Panc1 (cell line): ENCODE measurements at places on chromosomes 6 and 20.
A peak's percentile ranks its signal among the peaks of the same experiment; 100 is the strongest.

- DNase-seq: no peak
These were observed 107.4 kb upstream of the GRIK2 start for GRCh38 chr6:101286146-101286545.

- DNase-seq: no peak
These were observed 34.7 kb downstream of the SLC2A4RG start for GRCh38 chr20:63774306-63774705.

DNA sequence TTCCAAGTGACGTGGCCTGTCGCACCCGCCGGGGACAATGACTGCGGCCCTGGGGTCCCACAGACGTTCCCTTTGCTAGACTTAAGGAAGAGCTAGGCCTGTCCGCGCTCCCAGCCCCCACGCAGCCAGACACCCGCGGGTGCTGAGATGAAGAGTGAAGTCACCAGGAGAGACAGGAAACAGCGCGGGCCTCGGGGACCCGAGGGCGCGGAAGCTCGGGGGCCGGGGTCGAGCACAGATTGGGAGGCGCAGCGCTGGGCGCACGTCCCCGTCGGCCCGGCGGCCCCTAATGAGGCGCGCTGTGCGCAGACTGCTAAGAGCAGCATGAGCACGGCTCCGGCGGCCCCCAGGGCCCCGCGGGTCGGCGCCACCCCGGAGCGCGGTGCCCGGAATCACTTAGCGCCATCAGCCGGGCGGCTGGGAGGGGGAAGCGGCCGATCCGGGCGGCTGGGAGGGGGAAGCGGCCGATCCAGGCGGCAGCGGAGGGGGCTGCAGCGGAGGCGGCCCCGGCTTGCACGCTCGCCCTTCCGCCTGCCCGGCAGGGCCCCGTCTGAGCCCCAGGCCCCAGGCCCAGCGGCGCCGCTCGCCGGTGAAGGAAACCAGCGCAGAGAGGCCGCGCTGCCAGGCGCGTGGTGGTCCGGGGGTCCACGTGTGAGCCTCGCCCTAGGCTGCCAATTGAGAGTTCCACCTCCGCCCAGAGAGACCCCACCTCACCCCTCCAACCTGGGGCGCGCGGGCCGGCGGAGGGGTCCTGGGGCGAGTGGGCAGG is 8.3 kb upstream of the AVP start:
- no peak for DNase-seq

- no peak for DNase-seq
These were observed 28.7 kb downstream of the KAT14 start for GRCh38 chr20:18166241-18166881.

GRCh38 chr6:164069350-164069990 is 655.0 kb downstream of the QKI start:
- no peak for DNase-seq

GRCh38 chr20:63900413-63900812 is 5.5 kb downstream of the DNAJC5 start:
- DNase-seq: no peak

- no peak for DNase-seq
These were observed 66.9 kb downstream of the DLL1 start for GRCh38 chr6:170223718-170224693.

GRCh38 chr20:40655451-40655850 is 33.6 kb downstream of the MAFB start:
- DNase-seq: no peak

DNA sequence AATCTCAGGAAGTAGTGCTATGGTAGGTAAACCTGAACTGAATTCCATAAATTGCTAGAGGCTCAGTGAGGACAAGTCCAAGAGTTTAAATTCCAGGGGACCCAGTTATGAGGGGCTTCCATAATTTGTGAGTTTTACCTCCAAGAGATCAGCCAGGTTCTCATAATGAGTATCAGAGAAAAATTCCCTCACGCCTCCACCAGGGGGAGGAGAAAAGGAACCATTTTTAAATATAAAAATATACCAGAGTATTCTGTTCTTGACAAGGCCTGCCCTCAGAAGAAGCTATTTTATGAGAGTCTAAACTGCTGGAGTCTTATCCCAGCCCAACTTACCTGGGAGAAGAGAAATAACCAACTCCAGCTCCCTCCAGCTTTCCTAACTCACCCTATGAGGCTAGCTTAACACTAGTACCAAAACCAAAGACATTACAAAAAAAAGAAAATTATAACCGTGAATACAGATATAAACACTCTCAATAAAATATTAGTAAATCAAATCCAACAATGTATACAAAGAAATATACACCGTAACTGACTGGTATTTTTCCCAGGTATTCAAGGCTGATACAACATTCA is 158.7 kb downstream of the TFAP2A start:
- DNase-seq: no peak

GRCh38 chr6:134358320-134358719 is 40.4 kb upstream of the SGK1 start:
- no peak for DNase-seq

DNA sequence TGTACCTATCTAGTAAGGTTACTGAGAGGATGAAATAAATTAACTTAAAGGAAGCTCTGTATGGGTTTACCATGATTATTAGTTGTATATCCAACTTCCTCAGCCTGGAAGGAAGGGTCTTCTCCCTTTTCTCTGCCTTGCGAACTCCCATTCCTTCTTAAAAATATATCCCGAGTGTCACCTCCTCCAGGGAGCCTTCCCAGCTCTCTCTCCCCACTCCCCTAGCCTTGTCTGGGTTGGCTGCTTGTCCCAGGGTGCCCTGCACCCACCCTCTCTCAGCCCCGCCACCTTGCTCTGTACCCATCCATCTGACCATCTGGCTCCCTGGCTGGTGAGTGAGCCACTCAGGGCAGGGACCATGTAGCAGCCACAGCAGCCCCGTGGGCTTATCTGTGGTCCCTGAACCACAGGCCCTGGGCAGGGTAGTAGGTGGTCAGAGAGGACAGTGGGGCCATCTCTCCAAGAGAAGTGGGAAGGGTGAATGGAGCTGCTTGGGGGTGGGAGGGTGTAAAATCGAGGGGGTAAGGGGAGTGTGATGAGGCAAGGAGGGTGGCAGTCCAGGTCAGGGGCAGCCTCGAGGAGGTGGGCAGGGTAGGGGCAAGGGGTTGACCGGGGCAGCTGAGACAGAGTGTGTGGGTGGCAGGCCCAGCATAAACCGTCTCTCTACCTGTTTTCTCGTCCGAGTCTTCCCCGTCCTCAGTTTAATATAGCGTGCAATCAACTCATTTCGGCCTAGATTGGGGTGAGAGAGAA is 12.8 kb downstream of the TEAD3 start:
- DNase-seq: no peak

GRCh38 chr20:62025394-62025793 is 40.3 kb downstream of the TAF4 start:
- DNase-seq: no peak

GRCh38 chr6:39892490-39893129 is 41.7 kb downstream of the MOCS1 start:
- peak; percentile 4 for DNase-seq

- peak; percentile 1 for DNase-seq
These were observed 28.5 kb upstream of the SNRPB2 start for GRCh38 chr20:16701296-16701695.

DNA sequence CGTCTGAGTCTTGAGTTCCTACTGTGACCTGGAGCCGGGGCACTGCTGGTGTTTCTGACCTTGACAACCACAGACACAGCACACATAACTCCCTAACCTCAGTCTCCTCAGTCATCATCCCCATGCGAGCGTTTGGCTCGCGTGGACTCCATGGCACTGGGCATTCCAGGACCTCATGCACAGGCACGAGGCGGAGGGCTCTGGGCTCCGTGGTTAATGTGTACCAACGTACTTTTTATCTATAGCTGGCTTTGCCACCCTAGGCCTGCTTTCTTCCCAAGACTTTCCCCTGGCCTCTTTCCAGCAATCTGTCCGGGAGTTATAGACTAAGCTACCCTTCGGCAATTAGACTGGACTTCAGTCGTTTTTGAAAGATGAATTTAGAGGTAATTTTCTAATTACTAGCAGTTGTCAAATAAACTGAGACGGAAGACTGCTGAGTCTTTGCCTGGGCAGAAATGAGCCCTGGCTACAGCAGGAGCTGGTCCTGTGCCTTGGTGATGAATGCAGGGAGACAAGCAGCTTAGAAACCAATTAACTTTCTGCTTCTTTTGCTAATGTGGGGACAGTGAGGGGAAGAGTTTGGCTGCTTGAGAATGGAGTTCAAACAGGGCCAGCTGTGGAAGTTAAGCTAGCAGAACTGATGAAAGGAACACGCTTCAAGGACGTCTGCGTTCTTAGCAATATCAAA is 16.1 kb upstream of the CTCFL start:
- DNase-seq: no peak

DNA sequence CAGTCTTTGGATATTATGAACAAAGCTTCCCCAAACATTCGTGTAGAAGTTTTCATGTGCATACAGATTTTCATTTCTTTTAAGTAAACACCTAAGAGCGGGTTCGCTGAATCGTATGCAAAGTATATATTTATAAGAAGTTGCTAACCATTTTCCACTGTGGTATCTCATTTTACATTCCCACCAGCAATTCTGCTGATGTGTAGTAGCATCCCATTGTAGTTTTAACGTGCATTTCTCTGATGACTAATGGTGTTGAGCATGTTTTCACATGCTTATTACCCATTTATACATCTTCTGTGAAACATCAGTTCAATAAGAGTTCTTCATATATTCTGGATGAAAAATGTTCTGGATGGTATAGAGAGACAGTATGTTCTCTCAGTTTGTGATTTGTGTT is 97.4 kb downstream of the IYD start:
- DNase-seq: no peak
